ENCODE measurements at places on chromosomes 3 and 15.
A peak's percentile ranks its signal among the peaks of the same experiment; 100 is the strongest.

GRCh38 chr15:64693134-64693533 is 82.3 kb downstream of the RBPMS2 start:
- DNase-seq: peak; percentile 86

GRCh38 chr15:72474912-72475628 is 940 bp downstream of the ARIH1 start:
- peak; percentile 74 for DNase-seq

DNA sequence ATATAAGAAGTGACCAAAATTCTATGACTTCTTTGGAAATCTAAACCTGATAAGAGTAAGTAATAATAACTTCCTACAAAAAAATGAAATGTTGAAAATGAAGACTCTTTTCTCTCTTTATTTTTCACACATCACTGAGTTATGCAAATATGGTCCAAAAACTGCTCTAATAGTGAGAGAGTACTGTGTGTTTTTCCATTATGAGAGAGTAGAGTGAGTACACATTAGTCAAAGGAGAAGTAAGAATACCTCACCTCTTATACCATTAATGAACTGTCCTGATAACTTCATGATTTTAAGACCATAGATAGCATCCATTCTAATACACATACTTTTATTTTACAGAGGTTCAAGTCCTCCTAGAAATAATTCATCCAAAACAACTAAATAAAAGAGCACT is 1310.2 kb downstream of the SI start:
- no peak for DNase-seq

GRCh38 chr3:69326855-69327300 is 59.0 kb downstream of the FRMD4B start:
- DNase-seq: no peak

DNA sequence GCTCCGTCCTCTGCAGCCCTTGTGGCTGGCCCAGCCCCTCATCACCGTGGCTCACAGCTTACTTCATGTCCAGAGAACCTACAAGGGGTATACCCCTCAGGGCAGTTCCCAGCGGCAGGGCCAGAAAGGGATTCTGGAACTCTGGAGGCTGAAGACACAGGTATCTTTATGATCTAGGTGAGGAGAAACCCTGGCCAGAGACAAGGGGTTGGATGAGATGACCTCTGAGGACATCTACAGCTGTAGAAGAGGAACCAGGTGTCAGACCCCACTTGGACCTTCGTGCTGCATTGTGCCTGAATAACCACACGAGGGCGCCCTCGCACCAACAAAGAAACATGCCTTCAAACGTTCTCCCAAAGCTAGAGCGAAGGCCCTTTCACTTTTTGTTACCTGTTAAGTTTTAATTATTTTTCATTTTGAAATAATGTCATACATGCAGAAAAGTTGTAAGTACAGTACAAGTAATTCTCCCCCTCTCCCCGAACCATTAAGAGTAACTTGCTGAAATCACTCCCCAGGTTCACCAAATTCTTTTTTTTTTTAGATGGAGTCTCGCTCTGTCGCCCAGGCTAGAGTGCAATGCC is 118.7 kb upstream of the SMAD3 start:
- peak; percentile 63 for DNase-seq

DNA sequence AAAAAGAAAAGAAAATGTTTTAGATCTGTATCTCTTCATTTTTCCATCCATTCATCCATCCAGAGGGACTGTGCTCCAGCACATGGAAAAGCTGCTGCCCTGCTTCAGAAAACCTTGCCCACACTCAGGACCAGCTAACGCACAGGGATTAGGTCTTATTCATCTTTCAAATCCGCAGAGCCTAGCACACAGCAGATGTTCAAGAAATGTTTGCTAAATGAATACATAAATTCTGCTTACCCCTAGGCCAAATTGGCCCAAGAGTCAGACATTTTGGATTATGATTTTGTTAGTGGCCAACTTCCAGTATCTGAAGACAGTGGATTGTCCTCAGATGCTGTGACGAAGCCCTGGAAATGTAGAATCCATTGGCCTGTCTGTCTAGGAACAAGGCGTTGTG is 71.4 kb downstream of the GHSR start:
- DNase-seq: no peak

DNA sequence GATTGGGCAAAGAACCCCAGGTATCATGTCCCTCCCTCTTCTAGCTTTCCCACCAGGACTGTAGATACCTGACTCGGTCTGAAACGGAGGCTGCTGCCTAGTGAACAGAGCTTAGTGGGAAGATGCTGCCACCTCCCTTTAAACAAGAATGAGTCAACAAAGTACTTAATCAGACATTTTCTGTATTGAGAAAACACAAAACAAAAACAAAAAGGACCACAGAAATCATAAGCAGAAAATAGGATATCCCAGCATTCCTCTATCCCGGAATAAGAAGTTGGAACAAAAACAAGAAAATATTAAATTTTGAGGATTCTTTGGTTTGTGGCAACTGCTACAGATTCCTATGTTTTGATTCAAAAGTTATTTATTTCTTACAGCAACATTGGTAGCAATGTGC is 51.7 kb upstream of the COL8A1 start:
- DNase-seq: peak; percentile 51

- DNase-seq: no peak
Observed at GRCh38 chr3:36095238-36095637, 285.1 kb upstream of the STAC start.

- DNase-seq: no peak
Observed at GRCh38 chr3:189890496-189890895, 230.2 kb downstream of the P3H2 start.
